ENCODE measurements at places on chromosomes 11 and 22.

- no peak for DNase-seq
Observed at GRCh38 chr11:131471976-131472375, 101.6 kb downstream of the NTM start.

- DNase-seq: no peak
Observed at GRCh38 chr11:115580416-115580815, 76.2 kb upstream of the CADM1 start.

- DNase-seq: peak; percentile 45
Observed at GRCh38 chr11:33773404-33773986, 825 bp downstream of the FBXO3 start.

- DNase-seq: no peak
Observed at GRCh38 chr22:44586351-44586990, 88.4 kb upstream of the RTL6 start.

DNA sequence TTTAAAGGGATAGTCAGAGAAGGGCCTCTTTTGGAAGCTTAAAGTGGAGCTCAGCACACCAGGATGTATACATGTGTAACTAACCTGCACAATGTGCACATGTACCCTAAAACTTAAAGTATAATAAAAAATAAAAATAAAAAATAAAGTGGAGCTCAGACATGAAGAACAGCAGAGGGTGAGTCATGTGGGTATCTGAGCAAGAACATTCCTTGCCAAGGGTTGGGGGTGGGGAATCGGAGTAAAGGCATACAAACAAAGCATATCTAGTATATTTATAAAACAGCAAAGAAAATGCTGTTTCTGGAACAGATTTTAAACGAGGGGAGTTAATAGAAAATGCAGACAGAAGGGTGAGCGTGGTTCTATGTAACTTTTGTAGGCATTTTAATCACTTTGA is 562.6 kb upstream of the ANO3 start:
- no peak for DNase-seq

GRCh38 chr11:57792060-57792541 is 30.5 kb downstream of the CTNND1 start:
- DNase-seq: peak; percentile 29

DNA sequence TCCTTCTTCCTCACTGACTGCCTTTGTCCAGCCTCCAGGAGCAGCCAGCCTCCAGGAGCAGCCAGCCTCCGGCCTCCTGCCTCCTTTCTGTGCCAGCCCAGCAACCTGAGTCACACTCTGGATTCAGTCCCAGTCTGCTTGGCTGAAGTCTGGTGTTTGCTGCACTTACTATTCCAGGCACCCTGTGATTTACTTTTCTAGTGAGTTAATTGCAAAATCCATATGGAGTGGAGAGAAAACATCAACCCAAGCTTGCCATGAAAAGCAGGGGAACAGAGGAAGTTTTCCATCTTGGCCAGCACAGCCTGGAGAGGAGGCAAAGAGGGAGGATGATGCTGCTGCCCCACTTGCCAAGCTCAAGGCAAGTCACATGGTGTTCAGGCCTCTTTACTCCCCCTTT is 400.5 kb downstream of the TENM4 start:
- no peak for DNase-seq

- no peak for DNase-seq
Observed at GRCh38 chr11:36450110-36450572, 59.9 kb downstream of the TRAF6 start.

GRCh38 chr11:126267650-126268049 is 1.0 kb downstream of the SRPRA start:
- no peak for DNase-seq

All from C1 segment of cervical spinal cord (tissue), 14 donors.